ENCODE measurements at places on chromosomes 3 and 15.

GRCh38 chr15:44222478-44222877 is 27.4 kb upstream of the FRMD5 start:
- DNase-seq: no peak

DNA sequence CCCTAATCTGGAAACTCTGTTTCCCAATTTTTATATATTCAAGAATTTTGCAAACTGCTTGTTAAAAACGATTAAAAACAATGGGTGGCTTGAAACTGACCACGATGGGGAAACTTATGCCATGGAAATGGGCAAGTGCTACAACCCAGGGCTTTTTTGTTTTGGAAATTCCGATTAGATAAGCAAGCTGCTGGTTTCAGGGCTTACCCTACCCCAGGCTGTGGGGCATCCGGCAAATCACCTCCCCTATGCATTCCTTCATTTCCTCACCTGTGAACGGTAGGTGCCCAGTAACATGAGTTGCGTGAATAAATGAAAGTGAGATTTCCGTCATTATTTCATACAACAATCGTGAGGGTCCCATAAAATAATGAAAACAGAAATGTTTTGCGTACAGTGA is 34.3 kb downstream of the ST6GAL1 start:
- no peak for DNase-seq

DNA sequence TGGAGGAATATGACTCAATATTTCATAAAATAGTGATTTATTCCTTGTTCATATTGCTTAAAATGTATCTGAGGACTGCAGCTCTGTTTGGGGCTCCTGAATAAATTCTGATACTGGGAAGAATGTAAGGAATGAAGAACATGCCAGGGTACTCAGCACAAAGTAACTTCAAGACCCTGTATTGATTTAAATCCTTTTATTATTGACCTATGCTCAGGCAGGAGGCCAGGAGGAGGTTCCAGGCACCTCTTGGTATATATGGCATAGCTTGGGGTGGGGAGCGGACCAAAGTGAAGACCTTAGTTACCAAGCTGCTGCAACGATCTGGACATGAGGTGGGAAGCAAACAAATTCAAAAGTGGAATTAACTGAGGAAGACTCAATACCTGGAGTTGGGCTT is 142.8 kb upstream of the PEX5L start:
- no peak for DNase-seq

GRCh38 chr3:139301654-139302053 is 42.2 kb upstream of the MRPS22 start:
- DNase-seq: no peak

- no peak for DNase-seq
Measured at GRCh38 chr15:67413770-67414390, 107.1 kb upstream of the C15orf61 start.

DNA sequence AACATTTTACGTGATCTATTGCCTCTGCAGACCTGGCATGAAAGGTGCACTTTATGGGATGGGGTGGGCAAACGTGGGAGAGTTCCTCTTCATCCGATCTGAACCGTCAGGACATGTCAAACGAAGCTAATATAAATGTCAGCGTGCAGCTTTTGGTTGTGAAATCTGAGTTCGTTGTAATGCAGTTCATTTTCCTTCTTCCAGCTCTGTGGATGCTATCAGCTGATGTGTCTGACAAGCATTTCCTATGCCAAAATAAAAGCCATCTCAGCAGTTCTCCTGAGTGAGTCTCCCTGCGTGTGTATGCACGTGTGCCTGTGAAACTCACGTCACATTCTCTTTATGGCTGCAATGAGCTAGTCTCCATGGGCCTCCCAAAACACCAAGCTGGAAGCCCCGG is 512.3 kb downstream of the MCTP2 start:
- no peak for DNase-seq

DNA sequence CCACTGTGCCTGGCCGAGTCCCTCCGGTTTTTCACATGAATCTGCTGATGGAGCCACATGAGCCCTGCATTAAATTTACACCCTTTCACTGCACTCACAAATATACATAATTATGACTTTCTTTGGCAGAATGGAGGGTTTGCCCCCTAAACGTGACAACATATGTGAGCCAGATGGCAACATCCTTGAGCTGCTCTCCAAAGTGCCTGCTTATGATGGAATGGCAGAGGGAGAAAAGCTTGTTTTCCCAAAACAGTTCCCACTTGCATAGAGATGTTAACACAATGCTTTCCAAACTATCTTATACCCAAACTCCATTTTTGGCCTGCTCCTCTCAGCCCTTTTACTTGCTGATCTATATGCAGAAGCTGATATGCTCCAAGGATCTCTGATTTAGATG is 54.9 kb downstream of the ABCC5 start:
- DNase-seq: no peak

DNA sequence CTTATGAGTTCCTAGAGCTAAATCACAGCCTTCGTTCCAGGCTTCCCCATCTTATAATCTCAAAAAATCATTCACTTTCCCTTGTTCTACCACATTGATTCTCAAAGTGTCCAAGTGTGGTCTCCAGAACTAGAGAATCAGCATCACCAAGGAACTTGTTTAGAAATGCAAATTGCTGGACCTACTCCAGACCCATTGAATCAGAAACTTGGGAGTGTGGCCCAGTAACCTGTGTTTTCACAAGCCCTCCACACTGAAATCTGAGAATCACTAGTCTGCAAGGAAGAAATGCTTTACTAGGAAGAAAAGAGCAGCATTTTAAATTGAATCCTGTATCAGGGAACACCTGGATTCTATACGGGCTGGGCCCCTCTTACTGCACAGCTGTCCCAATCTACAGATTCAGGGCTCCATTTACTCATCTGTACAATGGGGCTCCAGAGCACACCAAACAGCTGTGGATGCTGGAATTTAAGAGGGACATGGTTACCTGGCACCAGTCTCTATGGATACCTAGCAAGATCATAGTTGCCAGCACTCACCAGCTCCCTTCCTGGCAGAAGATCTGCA is 3.9 kb downstream of the MEGF11 start:
- DNase-seq: no peak

- no peak for DNase-seq
Measured at GRCh38 chr15:36053746-36054145, 507.8 kb upstream of the DPH6 start.

DNA sequence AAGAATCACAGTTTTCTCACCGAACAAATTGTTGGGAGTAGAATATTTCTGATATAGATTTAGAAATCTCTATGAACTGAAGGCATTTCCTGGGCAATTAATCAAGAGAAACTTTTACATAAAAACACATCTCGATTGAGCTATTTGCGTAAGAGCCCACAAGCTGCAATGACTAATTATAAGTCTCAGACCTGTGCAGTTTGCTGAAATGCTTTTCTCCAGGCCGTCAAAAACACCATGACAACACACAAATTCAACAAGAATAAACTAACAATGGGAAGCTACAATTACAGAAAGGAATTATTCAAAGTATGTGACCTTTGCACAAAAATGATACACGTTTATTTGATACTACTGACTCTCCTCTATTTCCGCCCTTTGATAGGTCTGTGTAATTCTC is 481.2 kb upstream of the WNT5A start:
- no peak for DNase-seq

- DNase-seq: no peak
Measured at GRCh38 chr3:148604270-148605085, 93.2 kb upstream of the AGTR1 start.

GRCh38 chr3:58082047-58082446 is 73.8 kb downstream of the FLNB start:
- DNase-seq: no peak

GRCh38 chr15:99568625-99569352 is 3.0 kb downstream of the MEF2A start:
- no peak for DNase-seq

DNA sequence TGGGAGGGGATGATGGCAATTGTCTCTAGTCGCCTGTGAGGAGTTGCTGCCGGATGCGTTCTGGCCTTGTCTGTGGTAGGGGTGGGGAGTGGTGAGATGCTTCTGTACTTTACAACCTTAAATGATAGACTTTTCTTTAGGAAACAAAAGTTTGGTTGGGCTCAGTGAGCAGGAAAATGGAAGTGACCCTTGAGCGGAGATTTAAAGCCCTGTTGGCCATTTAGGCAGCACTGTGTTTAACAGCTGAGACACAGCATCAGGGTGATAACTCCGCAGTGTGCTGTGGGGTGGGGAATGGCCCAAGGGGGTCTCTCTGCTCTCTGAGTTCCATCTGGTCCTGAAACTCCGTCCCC is 36.6 kb downstream of the SPSB4 start:
- DNase-seq: no peak

DNA sequence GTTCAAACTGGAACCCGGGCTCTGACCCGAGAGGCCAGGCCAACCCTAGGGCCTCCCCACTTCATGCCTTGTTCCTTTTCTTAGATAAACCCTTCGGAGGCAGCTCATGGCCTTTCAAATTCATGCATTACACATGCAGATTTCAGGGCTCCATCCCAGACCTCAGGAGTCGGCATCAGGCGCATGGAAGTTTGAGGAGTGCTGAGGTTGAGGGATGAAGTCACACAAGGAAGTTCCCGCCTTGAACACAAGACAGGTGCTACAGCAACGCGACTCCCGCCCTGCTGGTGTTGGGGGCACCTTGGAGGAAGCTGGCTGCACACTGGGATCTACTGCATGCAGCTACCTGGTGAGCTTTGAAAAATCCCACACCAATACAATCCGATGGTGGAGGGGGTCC is 245.2 kb upstream of the LYSMD4 start:
- no peak for DNase-seq

DNA sequence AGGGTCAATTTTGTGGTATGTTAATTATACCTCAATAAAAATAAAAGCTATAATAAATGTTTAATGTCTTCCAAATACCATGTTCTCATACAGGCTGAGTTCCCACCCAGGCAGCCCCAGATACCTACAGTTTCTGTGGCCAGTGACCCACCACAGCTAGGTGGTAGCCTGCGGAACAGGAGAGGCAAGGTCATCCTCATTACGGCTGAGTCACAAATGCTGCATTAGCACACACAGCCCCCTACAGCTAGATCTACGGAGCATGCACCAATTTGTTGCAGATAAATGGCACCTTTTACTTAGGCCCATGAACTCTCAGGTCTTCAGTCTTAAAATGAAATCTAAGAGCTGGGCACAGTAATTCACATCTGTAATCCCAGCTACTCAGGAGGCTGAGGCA is 5.1 kb downstream of the SPATA12 start:
- no peak for DNase-seq

DNA sequence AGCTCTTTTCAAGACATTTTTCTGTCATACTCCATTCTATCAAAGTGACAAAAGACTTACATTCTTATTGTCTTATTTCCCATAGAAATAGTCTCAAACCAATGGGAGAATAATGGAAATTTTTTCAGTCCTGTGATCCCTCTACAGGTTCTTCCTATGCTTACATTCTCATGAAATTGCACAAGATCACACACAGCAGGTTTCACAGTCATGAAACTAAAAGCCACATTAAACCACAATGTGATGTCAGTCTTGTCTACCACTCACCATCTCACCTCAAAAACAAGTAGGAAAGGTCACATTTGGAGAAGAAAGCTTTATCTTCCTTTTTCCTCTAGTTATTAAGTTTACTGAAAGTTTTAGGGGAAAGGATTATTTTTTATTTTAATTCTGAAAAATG is 161.0 kb upstream of the RORA start:
- no peak for DNase-seq

DNA sequence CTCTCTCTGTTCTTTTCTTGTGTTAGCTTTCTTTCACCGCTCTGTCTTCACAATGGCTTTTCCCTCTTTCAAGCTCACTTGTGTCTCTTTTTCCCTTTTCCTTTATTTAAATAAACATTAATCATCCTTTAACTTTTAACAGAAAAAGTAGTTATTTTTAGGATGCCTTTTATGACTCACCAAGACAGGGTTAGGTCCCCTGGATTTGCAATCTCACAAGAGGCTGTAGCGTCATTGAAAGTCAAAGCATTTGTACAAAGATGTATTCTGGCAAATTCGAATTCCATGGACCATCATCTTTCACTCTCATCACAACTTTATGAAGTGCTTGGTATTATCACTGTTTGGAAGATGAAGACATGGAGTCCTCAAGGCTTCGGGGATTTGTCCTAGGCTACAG is 34.8 kb upstream of the MCTP2 start:
- no peak for DNase-seq

DNA sequence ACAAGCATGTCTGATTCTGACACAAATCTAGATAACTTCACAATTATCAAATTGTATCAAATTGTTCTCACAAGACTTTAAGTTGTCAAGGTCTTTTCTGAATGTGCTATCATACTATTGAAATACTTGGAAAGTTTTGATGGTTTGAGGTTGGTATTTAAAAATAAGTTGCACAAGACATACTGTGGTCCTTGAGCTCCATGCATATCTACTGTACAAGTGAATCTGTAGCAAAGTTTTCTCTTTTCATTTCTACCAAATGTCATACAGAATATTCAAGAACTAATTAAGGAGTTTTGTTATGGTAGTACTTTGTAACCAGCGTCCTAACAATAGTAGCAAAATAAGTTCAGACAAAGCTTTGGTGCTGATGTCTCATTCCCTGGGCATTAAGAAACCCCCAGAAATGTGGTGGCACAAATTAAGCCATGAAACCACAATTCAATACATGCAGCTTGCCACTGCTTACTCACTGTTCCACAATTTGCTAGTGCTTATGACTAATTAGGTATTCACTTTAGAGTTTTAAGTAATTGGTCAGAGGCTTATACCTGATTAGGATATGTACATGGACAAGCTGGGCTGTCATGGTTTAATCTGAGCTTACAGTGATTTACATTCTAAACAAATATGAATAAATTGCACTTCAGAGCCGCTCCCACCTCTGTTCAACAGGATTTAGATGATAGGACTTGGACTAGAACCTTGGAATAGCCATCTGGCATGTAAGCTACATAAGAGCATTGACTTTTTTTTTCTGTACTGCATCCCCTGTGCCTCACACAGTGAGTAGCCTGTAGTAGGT is 8.8 kb downstream of the TBC1D23 start:
- DNase-seq: peak; percentile 5

DNA sequence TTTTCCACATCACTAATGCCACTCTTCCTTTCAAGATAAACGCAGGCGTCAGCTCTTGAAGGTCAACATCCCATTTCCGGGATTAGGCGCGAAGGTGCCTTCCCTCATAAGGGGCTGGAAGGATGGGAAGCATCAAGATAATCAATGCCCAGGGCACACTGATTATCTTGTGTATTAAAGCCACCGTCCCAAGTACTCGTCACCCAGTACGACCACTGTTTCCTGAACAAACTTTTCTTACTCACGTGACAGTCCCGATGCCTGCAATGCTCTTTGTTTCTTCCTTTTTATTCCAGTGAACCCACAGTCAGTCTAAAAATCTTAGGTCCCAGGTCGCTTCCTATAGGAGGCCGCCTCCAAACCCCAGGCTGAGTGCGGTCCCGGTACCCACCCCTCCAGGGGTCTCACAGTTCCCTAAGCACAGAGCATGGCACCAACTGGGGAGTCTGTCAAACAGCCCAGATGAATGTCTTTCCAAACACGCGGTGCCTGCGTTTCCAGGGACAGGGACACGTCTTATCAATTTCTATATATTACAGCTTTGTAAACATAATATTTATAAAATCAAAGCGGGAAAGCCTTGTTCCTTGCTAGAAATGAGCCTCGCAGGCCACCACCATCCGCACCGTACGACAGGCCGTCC is 589 bp downstream of the ANAPC13 start:
- no peak for DNase-seq
